ENCODE measurements at places on chromosomes 6 and 20. TPM values are rescaled to one million over a fixed set of nuclear protein-coding genes. Genes with fewer than 3 reads are reported as not detected.
A peak's percentile ranks its signal among the peaks of the same experiment; 100 is the strongest.

GRCh38 chr6:25418454-25419052, 139.4 kb downstream of the CARMIL1 start:
- no peak for DNase-seq

DNA sequence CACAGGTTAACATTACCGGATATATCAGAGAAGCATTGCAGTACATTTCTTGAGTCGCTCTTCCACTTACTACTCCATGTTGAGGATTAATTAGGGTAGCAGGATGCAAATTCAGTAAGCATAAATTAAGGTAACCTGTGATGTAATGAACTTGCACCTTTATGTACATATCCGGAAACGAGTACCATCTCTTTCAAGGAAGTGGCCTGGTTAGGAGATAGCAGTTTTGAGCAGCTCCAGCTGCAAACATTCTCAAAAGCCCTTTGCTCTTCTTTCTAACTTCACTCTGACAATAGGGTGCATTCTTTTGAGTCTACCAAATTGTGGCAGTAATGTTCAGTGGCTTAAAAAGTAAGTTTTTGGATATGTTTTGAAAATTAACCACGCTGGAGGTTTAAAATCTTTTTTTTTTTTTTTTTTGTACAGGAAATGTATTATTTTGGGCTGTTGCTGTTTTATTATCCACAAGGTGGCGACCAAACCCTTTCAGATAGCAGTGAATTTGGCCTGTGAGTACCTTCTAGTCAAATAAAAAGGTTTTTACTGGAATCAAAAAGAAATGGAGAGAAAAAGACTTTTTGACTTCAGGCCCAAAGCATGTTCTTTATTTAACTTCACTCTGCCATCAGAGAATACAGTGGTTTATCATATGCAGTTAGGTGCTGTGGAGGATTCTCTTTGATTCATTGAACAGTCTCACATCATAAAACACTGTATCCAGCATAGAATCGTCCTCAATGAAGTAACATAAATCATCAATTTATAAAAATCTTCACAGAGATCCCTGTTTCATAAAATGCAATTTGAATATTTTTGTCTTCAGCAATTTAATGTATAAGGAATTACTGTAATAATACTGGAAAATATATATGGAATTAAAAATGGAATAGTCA, 8.9 kb downstream of the FAM217B start:
- no peak for DNase-seq

Gene NOTCH4
- 14.3 TPM for polyA plus RNA-seq

DNA sequence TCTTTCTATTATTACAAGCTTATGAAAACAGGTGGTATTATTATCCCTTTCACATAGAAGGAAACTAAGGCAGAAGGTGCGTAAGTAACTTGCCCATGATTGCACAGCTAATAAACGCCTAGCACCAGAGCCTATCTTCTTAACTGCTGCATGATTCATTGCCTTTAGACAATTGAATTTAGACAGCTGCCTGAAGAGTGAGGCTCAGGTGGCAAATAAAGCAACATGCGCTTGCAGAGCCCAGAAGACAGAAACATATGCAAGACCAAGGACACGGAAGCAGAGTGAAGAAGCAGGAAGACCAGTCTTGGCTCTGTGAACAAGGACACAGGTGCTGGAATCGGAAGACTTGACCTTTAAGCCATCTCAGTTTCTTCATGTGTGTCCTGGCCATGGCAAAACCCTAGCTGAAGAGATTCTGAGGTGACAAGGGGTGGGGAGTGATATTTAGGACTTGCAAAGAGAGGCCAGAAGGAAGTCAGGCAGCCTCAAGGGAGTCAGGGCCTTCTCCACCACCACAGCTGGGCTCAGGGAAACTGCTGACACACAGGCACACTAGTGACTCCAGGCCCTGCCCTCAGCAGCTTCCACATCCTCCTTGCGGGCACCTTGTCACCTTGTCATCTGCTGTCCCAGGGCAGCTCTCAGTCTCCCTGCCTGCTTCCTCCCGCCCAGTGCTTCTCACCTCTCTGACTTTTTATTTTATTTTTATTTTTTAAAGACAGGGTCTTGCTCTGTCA, 91.7 kb upstream of the SLC22A16 start:
- no peak for DNase-seq

GRCh38 chr6:156752666-156753301, 24.4 kb upstream of the ARID1B start:
- DNase-seq, result peak; percentile 37

DNA sequence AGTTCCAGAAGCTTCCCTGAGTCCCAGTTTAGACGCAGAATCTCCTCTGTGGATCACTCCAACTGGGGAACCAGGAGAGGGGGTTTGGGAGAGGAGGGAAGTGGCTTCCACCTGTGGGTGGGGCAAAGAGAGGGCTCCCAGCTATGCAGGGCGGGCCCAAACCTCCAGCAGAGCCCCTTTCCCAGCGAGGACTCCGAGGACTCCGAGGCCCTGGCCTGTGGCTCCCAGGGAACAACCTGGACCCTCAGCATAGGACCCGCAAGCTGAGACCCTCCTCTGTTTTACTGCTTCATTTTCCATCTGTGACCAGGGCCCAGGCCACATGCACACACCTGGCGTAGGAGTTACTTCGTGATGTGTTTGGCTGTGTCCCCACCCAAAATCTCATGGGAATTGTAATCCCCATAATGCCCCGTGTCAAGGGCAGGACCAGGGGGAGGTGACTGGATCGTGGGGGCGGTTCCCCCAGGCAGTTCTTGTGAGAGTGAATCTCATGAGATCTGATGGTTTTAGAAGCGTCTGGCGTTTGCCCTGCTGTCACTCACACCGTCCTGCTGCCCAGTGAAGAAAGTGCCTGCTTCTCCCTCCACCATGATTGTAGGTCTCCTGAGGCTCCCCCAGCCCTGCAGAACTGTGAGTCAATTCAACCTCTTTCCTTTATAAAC, 27.9 kb downstream of the NTSR1 start:
- DNase-seq, result no peak

GRCh38 chr6:121559611-121560269, 124.3 kb downstream of the GJA1 start:
- DNase-seq, result no peak

Gene TMC2
- polyA plus RNA-seq, result 0.44 TPM

- DNase-seq, result no peak
Measured at GRCh38 chr6:27544612-27545260, 71.8 kb upstream of the ZNF184 start.

DNA sequence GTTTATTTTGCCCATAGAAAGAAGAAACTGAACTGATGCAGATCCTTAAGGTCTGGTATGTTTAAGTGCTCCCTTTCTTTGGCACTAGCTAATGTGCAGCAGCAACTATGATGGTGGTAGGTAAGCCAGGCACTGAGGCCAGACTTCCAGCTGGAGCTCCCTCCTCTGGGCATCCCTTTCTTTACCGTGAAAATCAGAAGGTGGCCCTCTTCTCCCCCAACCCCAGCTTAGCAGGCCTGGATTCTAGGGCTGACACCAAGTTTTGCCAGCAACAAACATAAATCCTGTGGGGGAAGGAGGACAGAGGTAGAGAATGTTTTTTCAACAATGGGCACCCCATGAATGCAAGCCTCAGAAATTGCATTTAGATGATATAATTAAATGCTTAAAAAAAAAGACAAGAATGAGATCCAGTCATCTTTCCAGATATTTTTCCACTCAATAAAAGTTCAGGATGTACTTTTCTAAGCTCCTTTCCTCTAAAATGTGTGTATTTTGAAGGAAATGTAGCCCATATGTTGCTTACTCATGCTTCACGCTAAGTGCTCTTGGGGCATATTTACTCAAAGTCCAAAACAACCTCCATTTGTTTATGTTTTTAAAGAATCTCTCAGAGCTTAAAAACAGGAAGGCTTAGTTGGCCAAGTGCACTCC, 123.9 kb upstream of the NXT1 start:
- DNase-seq, result no peak

Gene TRIM10
- 2.6 TPM for polyA plus RNA-seq

GRCh38 chr6:139325125-139325524, 33.3 kb upstream of the TXLNB start:
- no peak for DNase-seq

DNA sequence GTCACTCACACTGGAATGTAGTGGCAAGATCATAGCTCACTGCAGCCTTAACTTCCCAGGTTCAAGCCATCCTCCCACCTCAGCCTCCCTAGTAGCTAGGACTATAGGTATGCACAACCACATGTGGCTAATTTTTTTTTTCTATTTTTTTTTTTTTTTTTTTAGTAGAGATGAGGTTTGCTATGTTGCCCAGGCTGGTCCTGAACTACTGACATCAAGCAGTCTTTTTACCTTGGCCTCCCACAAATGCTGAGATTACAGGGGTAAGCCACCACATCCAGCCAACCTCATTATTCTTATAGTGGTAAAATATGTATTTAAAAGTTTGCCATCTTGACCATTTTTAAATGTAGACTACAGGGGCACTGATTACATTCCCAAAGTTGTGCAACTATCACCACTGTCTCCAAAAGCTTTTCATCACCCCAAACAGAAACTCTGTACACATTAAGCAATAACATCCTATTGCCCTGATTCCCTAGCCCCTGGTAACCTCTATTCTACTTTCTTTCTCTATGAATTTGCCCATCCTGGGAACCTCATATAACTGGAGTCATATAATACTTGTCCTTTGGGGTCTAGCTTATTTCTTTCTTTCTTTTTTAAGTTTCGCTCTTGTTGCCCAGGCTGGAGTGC, 268.0 kb upstream of the JARID2 start:
- no peak for DNase-seq

- no peak for DNase-seq
Measured at GRCh38 chr20:58331961-58332551, 22.5 kb downstream of the RAB22A start.

DNA sequence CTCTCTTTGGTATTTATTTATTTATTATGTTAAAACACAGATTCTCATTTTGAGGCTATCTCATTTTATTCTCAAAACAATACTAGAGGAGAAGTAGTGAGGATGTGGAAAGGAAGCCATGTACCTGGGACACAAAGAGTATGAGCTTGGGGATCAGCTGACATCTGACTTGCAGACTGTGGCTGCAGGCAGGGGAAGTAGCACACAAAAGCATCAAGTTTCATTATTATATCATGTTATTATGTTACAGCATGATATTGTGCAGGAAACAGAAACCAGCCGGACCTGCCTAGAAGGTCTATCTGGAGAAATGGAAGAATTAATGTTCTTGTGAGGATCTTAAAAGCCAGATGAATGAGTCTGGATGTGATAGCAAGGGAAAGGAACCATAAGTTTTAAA, 248.2 kb downstream of the KHDC1L start:
- no peak for DNase-seq

DNA sequence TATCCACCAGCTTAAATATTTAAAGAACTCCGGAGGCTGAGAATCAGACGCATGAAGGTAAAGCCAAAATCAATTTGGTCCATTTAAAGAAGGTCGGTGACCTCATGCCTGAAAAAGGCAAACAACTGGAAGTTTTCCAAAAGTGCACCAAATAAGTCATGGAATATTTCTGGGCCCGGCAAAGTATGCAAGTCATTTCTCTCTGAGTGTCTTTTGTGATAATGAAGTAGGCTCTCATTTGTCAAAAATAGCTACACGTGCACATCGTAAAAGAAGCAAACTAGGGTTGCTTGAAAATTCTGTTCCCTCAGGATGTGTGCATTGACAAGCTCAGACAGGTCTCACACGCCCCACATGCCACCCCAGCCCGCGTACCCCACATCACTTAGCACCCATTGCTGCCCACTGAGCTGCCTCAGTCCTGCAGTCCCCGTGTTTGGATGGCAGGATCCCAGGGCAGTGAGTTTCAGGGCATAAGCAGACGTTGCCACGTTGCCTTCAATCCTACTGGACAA, 20.5 kb upstream of the PYGB start:
- no peak for DNase-seq
